ENCODE measurements at places on chromosomes 7 and 10.
A peak's percentile ranks its signal among the peaks of the same experiment; 100 is the strongest.

GRCh38 chr10:132264966-132265889 lies 42.5 kb downstream of the STK32C start:
- DNase-seq, result no peak

GRCh38 chr7:94472608-94473007 lies 37.0 kb upstream of the CASD1 start:
- DNase-seq, result no peak

DNA sequence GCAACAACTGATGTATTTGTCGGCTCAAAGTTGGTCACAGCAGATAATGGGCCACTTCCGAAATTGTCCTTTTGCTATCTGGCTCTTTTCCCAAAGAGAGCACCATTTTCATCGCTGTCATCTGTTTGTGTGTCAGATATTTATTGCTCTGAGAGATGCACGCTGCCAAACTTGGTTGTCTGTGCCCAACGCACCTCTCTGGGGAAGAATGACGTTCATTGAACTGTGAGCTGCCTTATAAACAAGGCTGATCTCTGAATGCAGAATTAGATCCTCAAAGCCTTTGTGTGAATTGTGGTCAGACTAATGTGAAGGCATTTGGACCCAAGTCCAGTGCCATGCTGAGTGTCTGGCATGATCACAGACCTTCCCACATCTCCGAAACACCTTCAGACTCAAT lies 174.7 kb upstream of the LYZL1 start:
- DNase-seq, result no peak

- DNase-seq, result peak; percentile 7
Observed at GRCh38 chr10:99057936-99058690, 177.5 kb downstream of the HPSE2 start.

DNA sequence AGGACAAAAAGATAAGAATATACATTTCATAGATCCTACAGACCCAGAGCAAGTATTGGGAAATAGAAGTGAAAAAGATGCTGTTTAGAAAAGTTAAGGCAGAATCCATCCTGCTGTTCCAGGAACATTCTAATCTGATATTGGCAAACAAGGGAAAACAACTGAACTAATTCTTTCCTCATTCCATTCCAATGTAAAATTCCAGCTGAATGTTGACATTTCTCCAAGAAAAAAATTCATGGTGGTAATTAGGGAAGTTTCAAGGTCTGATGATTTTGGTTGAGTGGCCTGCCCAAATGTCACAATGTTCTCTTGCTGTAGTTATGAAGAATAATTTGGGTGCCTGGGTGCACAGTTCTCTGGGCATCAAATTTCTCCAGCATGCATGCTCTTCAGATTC lies 15.2 kb downstream of the PIP start:
- DNase-seq, result no peak

- no peak for DNase-seq
Observed at GRCh38 chr7:113113912-113114311, 4.4 kb downstream of the SMIM30 start.

- no peak for DNase-seq
Observed at GRCh38 chr10:66888237-66888636, 37.6 kb upstream of the LRRTM3 start.

- no peak for DNase-seq
Observed at GRCh38 chr7:132906193-132906835, 175.6 kb downstream of the CHCHD3 start.

- DNase-seq, result no peak
Observed at GRCh38 chr10:51699145-51699474, 285 bp downstream of the CSTF2T start.

DNA sequence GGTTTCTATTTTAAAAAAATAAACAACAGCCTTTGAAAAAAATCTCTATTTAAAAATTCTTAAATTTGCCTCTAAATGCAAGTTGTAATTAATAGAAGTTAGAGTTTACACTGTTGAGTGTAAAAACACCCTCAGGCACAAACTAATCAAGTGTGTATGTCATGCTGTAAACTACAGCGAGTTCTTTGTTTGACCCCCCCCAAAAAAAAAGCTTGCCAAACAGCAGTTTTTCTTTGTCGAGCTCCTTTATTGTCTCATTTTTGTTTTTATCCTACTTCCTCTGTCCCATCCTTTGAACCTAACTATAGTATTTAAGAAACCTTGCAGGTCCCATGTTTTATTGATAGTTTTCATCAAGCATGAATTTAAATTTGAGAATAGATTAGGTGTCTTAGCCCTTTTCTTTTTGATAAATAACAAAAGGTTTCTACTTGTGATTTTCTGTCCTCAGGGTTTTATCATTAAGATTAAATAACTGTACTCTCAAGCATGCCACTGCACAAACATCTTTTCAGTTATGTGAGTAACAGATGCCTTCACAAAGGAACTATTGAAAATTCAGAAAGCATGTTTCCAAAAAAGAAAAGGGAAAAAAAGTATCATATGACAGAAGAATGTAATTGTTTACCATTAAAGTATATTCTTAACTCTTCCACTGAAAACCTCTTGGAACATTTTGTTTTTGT lies 176.0 kb downstream of the ARID5B start:
- DNase-seq, result no peak

DNA sequence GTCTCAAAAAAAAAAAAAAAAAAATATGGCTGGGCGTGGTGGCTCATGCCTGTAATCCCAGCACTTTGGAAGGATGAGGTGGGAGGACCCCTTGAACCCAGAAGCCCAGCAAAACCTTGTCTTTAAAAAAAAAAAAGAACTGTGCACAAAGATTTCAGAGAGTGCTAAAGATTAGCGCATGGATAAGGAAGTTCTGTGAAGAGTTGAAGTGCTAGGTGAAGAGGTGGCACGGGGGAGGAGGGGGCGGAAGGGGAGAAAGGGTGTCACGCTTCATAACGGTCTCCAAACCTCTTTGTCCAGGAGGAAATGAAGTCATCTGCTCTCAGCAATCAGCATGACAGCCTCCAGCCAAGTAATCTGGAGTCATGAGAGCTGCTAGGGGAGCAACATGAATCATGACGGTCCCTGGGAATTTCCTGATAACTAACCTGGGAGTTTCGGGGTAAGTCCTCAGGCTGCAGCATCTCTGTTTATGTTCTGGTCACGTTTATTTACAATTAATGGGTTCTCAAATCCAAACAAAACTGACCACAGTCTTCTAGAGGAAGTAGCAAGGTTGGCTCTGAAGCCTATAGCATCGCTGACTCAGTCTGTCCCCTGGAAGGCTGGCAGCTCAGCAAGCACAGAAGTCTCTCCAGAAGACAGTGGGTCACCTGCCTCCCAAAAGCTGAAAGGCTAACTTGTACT lies 1.9 kb upstream of the PLAU start:
- no peak for DNase-seq

GRCh38 chr7:6030988-6031387 lies at the start of gene ANKRD61:
Gene ANKRD61, plus strand, starts transcription at chr7:6031376. Its CDS starts 0 bp downstream, at chr7:6031376.
- DNase-seq, result no peak

GRCh38 chr7:151107882-151108281 lies 21.6 kb downstream of the AGAP3 start:
- no peak for DNase-seq

DNA sequence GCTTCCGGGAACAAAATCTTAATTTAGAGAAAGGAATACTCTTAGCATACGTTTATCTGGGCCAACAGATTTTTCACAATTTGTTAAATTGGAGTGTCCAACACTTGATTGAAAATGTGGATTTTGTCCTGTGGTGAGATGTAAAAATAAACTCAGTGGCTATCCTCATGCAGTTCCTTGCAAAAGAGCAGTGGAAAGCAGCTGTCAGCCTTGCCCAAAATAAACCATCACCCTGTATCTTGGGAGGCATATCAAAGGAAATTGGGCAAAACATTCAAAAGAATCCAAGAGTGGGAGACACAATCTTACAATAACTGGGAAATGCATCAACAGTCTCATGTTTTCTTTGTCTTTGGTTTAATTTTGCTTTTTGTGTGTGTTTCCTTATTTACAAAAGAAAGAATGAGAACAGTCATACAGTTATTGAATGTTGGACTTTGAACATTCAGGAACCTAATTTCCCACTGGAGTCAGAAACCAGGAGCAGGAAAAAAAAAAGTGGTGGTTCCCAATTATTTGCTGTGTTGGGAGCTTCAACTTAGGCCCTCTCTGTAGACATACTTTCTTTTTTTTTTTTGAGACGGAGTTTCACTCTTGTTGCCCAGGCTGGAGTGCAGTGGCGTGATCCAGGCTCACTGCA lies 44.4 kb upstream of the DGKI start:
- no peak for DNase-seq

GRCh38 chr10:31876652-31877352 lies 51.8 kb downstream of the ARHGAP12 start:
- DNase-seq, result no peak

GRCh38 chr7:79952399-79952798 lies 182.2 kb upstream of the GNAI1 start:
- DNase-seq, result no peak

DNA sequence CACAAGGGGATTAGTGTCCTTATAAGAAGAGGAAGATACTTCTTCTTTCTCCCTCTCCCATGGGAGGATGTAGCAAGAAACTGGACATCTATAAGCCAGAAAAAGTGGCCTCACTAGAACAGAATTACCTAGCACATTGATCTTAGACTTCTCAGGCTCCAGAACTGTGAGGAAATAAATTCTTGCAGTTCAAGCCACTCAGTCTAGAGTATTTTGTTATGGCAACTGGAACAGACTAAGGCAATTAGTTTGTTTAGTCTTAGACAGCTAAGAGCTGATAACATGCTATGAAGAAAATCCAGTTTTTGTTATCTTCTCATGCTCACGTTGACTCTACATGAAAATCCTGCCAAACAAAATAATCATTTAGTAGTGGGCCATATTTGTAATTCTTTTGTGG lies 627.6 kb upstream of the PHF14 start:
- DNase-seq, result no peak

DNA sequence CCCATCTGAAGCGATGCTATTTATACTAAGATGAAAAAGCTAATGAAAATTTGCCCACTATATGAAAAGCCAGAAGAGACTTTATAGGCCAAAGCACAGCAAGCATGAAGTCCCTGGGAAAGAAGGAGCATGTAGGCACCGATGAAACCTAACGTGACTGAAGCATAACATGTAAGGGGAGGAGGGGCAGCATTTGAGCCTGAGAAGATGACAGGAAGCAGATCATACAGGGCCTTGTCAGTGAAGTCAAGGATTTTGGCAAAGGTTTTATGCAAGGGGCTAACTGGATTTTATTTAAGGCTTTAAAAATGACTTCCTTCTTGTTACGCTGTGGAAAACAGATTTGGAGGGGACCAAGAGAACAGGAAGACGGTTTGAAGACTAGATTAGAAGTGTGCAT lies 744.0 kb downstream of the PHTF2 start:
- DNase-seq, result no peak

DNA sequence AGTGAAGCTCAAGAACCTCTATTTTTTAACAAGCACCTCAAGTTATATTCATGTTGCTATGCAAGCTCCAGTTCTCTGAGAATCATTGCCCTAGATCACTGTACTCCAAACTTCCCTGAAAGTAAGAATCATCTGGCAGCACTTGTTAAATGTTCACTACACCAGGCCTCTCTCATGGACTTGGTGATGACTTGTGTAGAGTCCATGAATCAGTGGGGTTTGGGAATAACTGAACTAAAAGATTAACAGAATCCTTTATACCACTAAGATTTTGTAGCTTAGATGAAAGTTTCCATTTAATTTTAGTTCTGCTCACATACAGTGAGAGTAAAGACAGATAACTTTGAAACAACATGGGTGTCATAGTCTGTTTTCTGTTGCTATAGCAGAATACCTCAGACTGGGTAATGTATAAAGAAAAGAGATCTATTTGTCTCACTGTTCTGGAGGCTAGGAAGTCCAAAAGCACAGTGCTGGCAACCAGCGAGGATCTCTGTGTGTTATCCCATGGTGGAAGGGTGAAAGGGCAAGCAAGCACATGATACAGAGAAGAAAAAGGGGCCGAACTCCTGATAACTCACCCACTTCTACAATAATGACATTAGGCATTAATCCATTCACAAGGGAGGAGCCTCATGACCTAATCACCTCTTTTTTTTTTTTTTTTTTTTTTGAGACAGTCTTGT lies 27.9 kb upstream of the AOAH start:
- no peak for DNase-seq

DNA sequence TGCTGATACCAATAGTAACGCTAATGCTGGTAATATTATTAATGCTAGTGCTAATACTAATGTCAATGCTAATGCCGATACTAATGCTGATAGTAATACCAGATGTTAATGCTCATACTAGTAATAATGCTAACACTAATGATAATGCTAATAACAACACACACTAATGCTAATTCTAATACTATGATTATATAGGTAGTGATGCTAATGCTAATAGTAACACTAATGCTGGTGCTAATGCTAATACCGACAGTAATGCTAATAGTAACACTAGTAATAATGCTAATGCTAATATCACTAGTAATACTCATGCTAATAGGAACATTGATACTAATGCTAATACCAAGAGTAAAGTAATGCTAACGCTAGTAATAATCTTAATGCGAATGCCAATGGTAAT lies 406.4 kb upstream of the RNF32 start:
- no peak for DNase-seq

GRCh38 chr10:86222687-86223086 lies 143.9 kb downstream of the GRID1 start:
- no peak for DNase-seq

- no peak for DNase-seq
Observed at GRCh38 chr10:89591796-89592271, 53.2 kb downstream of the PANK1 start.

GRCh38 chr10:72013202-72013945 lies 49.2 kb downstream of the CHST3 start:
- no peak for DNase-seq

DNA sequence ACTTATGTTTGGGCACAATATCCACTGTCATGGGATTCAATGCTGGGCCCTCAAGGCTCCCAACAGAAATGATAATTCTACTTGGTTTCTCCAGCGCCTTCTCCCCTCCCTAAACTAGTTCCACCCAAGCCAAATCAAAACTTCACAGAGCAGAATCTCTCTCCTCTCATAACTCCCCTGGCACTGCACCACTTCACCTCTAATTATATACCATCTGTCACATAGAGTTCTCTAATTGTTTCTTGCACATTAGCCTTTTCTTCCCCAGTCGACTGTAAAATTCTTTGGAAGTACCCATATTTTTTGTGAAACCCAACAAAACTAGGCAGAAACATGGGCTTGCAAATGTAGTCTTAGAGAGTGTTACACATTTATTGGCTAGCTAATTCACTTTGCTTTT lies 8.1 kb downstream of the SGMS1 start:
- peak; percentile 51 for DNase-seq

GRCh38 chr7:109868215-109868860 lies 1222.6 kb upstream of the LRRN3 start:
- DNase-seq, result no peak

DNA sequence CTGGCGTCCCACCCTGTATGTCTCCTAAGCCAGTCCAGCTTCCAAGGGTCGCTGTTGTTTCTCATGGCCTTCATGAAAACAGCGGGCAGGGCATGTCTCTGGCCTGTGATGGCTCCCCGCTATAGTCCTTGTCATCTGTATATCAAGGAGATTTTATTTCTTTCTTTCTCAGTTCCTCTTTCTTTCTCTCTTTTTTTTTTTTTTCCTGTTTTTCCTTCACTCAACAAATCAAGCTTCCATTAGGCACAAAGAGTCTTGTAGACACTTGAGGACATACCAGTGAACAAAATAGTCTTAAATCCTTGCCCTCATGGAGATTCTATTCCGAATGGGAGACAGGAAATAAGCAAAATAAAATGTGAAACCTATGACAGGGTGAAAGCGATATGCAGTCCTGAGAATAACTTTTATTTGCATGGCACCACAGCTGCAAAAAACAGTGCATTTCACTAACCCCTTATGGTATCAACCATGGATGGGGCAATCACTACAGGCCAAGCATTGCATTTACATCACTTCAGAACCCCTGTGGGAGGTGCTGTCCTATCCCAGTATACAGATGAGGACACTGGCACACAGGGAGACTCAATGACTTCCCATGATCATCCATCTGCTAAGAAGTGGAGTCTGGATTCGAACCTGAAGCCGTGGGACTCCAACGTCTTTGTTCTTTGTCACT lies 50.7 kb downstream of the SYPL1 start:
- no peak for DNase-seq
